ENCODE measurements at places on chromosomes 2 and 18. TPM values are rescaled to one million over a fixed set of nuclear protein-coding genes. Genes with fewer than 3 reads are reported as not detected.

DNA sequence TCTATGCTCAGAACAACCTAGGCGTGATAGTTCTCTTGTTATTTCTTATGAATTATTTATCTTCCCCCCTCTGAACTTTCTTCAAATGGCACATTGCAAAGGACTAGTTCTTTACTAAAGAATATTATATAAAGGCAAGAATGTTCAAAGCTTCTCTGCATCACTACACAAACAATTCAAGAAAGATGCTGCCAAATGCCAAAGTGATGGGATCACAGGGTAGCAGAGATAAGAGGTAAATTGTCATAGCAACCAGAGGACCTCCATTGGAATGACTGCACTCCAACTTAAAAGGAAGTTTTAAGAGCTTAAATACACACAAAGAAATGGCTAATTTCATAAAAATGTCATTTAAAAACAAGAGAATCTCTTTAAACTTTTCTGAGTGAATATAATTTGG, 72.8 kb downstream of the AQP4 start:
- no peaks in the 10 kb centered on the region for H3K27me3 ChIP-seq
- no peaks in the 10 kb centered on the region for H3K36me3 ChIP-seq
- ATAC-seq, result no peak
- H3K4me1 ChIP-seq, result no peaks in the 10 kb centered on the region
- no peak overlapping the region for H3K4me3 ChIP-seq
- H3K27ac ChIP-seq, result no peak overlapping the region

DNA sequence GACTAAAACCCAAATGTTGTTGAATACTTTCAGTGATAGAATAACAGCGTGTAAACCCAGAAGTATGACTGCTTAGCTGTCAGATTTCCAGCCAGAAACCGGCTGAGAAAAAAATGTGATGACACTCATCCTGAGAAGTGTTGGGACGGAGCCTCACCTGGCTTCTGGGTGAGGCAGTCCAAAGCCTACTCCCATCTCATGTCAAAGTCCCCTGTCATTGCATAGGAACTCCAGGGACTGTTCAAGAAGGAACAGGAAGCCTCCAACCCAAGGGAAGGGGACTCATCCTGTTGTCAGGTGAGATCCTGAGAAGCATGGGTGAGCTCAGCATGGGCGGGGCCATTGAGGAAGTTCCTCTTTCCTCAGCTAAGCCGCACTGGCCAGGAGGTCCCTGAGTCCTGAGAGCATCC, 11.3 kb upstream of the CHRNA1 start:
- H3K27ac ChIP-seq, result no peak overlapping the region
- H3K4me3 ChIP-seq, result no peak overlapping the region
- ATAC-seq, result no peak
- peaks cover 27% of the 10 kb centered on the region for H3K4me1 ChIP-seq

DNA sequence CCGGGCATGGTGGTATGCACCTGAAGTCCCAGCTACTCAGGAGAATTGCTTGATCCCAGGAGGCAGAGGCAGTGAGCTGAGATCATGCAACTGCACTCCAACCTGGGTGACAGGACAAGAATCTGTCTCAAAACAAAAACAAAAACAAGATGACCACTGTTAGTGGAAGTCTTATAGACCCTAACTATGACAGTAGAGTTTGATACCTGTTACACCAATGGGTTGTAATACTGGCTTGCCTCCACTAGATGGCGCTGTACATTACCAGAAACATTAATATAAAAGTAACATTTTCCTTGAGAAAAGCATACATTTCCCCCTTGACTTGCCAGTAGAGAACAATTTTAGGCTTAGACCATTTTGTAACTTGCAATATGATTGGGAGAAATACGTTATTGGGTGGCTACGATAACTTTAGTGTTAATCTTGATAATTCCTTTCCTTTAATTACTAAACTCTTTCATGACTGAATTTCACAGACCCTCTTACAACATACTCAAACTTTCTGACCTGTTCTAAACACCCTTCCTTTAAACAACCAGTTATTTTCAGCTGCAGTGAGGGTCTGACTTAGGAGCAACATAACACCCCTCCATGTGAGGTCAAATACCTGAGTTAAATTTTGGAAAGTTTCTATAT, 19.5 kb downstream of the SLC25A52 start:
- no peak for ATAC-seq
- no peaks in the 10 kb centered on the region for H3K36me3 ChIP-seq
- H3K27me3 ChIP-seq, result peaks cover 4% of the 10 kb centered on the region

- H3K4me1 ChIP-seq, result peaks cover 38% of the 10 kb centered on the region
- H3K4me3 ChIP-seq, result peak overlapping the region; percentile 79
- peak; percentile 87 for ATAC-seq
- peaks cover 55% of the 10 kb centered on the region for H3K36me3 ChIP-seq
- peak overlapping the region; percentile 80 for H3K27ac ChIP-seq
Observed at GRCh38 chr2:37149626-37150322, 7.0 kb downstream of the EIF2AK2 start.

Gene ZFP36L2
- total RNA-seq, result 185 TPM

DNA sequence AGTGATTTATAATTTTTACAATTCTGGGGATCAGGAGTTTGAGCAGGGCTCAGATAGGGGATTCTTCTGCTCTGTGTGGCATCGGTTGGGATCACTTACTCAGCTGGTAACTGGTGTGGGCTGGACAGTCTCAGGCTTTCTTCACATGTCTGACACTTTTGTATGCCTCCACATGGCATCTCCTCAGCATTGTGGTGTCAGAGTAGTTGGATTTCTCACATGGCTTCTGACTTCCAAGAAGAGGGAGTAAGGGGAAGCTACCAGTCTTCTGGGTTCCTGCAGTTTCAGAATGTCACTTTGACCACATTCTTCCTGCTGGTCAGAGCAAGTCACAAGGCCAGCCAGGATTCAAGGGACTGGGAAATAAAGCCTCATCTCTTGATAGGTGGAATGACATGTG, 55.6 kb downstream of the NCOA1 start:
- ATAC-seq, result no peak
- H3K36me3 ChIP-seq, result no peaks in the 10 kb centered on the region
- peaks cover 30% of the 10 kb centered on the region for H3K4me1 ChIP-seq
- H3K27me3 ChIP-seq, result no peaks in the 10 kb centered on the region

- no peaks in the 10 kb centered on the region for H3K27me3 ChIP-seq
- H3K27ac ChIP-seq, result no peak overlapping the region
- H3K4me1 ChIP-seq, result peaks cover 17% of the 10 kb centered on the region
Observed at GRCh38 chr2:203330434-203330833, 2.2 kb downstream of the ABI2 start.

GRCh38 chr2:1869987-1870386, 125.7 kb upstream of the PXDN start:
- H3K4me1 ChIP-seq, result no peaks in the 10 kb centered on the region
- no peak overlapping the region for H3K27ac ChIP-seq

- ATAC-seq, result no peak
- H3K4me1 ChIP-seq, result no peaks in the 10 kb centered on the region
- no peak overlapping the region for H3K4me3 ChIP-seq
- no peaks in the 10 kb centered on the region for H3K27me3 ChIP-seq
Observed at GRCh38 chr18:32975163-32975436, 202.3 kb upstream of the KLHL14 start.

GRCh38 chr2:133734716-133735495, 166.6 kb upstream of the NCKAP5 start:
- peaks cover 12% of the 10 kb centered on the region for H3K27me3 ChIP-seq
- no peak overlapping the region for H3K27ac ChIP-seq
- no peak for ATAC-seq
- no peak overlapping the region for H3K4me3 ChIP-seq
- H3K4me1 ChIP-seq, result no peaks in the 10 kb centered on the region
- H3K36me3 ChIP-seq, result no peaks in the 10 kb centered on the region

DNA sequence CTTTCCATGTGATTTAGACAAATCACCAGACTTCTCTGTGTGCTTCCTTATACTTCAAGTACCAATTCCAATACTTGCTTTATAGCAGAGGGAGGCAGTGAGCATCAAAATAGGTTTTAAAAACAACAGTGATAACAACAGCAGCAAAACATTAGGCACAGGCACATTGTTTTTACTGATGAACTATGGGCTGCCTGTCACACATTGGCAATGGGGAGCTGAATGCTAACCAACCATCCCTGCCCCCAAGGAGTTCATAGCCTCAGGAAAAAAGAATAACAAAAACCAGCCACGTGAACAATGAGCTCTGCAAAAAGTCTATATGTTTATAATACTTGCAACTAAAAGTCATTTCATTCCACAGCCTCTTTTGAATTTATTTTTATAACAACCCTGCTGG, 287.9 kb upstream of the TRIB2 start:
- H3K27me3 ChIP-seq, result no peaks in the 10 kb centered on the region
- no peaks in the 10 kb centered on the region for H3K36me3 ChIP-seq
- H3K27ac ChIP-seq, result peak overlapping the region; percentile 33
- no peak for ATAC-seq

GRCh38 chr2:2057125-2057721, 273.9 kb downstream of the MYT1L start:
- peak overlapping the region; percentile 45 for H3K4me3 ChIP-seq
- H3K4me1 ChIP-seq, result peaks cover 9% of the 10 kb centered on the region
- H3K36me3 ChIP-seq, result no peaks in the 10 kb centered on the region
- ATAC-seq, result peak; percentile 87
- peaks cover 1% of the 10 kb centered on the region for H3K27me3 ChIP-seq
- peak overlapping the region; percentile 44 for H3K27ac ChIP-seq

Gene ELOA2
- not detected for total RNA-seq

DNA sequence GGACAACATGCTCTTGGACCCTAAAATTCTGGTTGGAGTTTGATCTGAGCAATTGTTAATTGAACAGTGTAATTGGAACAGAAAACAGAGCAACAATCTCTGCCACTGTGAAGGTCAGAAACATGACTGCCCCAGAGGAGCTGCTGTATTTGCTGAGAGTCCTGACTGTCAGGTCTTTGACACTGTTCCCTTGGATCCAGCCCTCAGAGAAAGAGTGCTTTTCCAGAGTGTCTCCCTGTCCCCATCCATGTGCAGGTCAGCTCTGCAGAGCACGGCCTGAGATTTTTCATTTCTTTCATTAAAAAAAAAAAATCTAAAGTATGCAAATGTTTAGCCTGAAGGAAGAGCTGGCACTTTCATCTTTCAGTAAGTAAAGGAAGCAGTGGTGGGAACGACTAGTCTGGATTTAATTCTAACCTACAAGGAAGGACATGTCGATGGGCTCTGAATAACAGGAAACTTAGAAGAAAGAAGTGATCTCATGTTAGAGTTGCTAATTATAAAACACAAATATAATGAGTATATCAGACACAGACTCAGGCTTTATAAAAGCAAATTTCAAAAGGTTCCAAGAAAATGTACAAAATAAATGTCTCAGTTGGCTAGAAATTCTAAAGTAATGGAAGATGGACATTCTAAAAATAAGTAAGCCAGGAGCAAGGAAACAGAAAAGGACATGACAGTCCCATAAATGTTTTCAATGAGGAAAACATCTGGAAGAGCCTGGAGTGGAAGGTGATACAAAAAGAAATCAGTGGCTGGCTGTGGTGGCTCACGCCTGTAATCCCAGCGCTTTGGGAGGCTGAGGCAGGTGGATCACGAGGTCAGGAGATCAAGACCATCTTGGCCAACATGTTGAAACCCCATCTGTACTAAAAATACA, 876.5 kb downstream of the EPHA4 start:
- H3K36me3 ChIP-seq, result no peaks in the 10 kb centered on the region
- no peak overlapping the region for H3K4me3 ChIP-seq
- no peak for ATAC-seq
- no peak overlapping the region for H3K27ac ChIP-seq

GRCh38 chr2:107462181-107462580, 364.5 kb upstream of the RGPD4 start:
- no peaks in the 10 kb centered on the region for H3K36me3 ChIP-seq
- H3K27me3 ChIP-seq, result no peaks in the 10 kb centered on the region
- no peak overlapping the region for H3K27ac ChIP-seq
- ATAC-seq, result no peak
- H3K4me3 ChIP-seq, result no peak overlapping the region

- ATAC-seq, result no peak
- no peak overlapping the region for H3K4me3 ChIP-seq
- H3K4me1 ChIP-seq, result peaks cover 23% of the 10 kb centered on the region
- no peaks in the 10 kb centered on the region for H3K27me3 ChIP-seq
- no peak overlapping the region for H3K27ac ChIP-seq
Observed at GRCh38 chr2:61460163-61460562, 10.7 kb downstream of the USP34 start.

Gene TGFA
- total RNA-seq, result 0.69 TPM

Gene CYP27A1
- total RNA-seq, result 0.66 TPM

GRCh38 chr2:236166796-236167296, 1.3 kb downstream of the GBX2 start:
- H3K4me3 ChIP-seq, result peak overlapping the region; percentile 51
- H3K36me3 ChIP-seq, result no peaks in the 10 kb centered on the region
- no peak for ATAC-seq
- no peak overlapping the region for H3K27ac ChIP-seq
- no peaks in the 10 kb centered on the region for H3K4me1 ChIP-seq

DNA sequence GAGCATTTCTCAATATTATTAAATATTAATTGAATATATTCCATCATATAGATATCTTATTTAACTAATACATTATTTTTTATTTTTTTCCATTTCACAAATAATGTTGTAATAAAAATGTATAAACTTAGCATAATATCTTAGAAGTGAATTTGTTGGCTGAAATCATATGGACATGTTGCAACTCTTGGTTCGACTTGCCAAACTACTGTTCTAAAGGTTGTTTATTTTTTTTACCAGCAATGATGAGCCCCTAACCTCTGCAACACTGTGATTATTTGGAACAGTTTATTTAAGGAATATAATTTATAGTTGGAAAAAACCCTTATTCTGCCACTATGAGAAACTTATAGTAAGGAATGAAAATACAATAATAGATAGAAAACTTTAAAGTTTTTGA, 8.8 kb upstream of the NAB1 start:
- peaks cover 6% of the 10 kb centered on the region for H3K4me1 ChIP-seq
- H3K4me3 ChIP-seq, result no peak overlapping the region
- ATAC-seq, result no peak
- no peaks in the 10 kb centered on the region for H3K27me3 ChIP-seq
- H3K36me3 ChIP-seq, result no peaks in the 10 kb centered on the region

- no peak for ATAC-seq
- H3K27ac ChIP-seq, result no peak overlapping the region
- H3K36me3 ChIP-seq, result no peaks in the 10 kb centered on the region
- no peaks in the 10 kb centered on the region for H3K4me1 ChIP-seq
- H3K27me3 ChIP-seq, result no peaks in the 10 kb centered on the region
- H3K4me3 ChIP-seq, result no peak overlapping the region
Observed at GRCh38 chr2:159046966-159047365, 78.5 kb downstream of the TANC1 start.
